ENCODE measurements at places on chromosomes 3 and 15.

GRCh38 chr15:49063402-49064280 is 17.4 kb upstream of the SECISBP2L start:
- DNase-seq = no peak

- DNase-seq = no peak
Measured at GRCh38 chr3:69848113-69848512, 108.8 kb downstream of the MITF start.

DNA sequence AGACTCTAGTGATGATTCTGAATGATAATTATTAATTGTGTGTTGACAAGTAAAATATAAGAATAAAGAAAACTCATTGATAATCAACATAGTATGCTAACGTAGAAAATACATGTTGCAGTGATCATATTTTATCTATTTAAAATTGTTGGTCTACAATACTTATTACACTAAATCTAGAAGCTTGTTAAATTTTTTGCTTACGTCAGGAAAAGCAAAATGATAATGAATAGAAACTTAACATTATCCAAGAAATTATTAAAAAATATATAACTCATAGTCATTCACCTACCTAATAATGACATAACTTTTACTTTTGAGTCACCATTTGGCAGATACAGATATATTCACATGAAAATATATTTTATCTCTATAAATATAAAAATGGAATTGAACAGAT is 984.1 kb downstream of the PLOD2 start:
- DNase-seq = no peak

DNA sequence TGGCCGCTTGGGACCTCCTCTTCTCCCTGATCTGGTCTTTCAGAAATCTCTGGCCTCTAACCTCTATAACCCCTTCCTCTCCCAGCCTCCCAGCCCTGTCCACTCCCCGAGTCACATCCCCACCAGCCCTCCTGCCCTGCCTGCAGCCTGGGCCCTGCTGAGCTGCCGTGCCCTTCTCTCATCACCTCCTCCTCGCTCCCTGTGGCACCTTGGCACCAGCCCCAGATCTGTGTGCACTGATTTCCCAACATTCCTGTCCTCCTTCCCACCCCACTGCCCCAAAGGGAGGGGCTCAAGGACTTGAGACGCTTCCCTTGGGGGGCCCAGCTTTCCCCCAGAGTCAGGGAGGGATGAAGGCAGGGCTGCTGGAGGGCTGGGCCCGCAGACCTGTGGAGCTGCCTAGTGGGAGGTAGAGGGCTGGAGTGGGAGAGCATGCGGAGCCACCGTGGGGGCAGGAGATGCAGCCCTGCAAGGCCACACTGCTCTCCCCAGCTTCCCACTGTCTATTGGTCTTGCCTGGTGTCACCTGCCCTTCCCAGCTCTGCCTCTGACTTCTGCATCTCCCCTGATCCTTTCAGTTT is 42.7 kb downstream of the EXOG start:
- no peak for DNase-seq

DNA sequence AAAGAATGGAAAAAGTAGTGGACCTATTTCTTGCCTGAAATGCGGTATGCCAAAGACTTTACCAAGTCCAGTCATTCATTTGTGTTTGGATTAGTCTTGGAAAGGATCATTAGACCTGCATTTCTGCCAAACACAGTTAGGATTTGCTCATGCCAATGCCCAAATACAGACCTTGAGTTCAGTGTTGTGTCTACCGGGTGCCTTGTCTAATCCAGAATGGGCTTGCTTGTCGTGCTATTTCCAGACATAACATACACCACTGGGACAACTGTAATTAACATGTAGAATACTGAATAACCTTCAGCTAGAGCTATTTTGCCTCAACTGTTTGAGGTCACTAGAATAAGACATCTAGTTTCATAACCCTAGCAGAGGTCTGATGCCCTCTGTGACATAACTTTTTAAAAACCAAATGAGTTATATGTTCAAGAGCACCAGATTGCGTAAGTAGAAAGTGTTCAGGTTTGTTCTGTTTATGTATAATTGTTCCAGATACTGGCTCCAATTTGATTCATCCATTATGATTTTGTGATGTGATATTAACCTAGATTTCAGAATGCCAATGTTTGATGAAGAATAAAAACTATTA is 145.3 kb upstream of the DPH6 start:
- DNase-seq = no peak

GRCh38 chr3:10867384-10867783 is 51.4 kb downstream of the SLC6A11 start:
- no peak for DNase-seq

- peak; percentile 8 for DNase-seq
Measured at GRCh38 chr3:66582721-66583423, 82.0 kb upstream of the LRIG1 start.

GRCh38 chr15:60643555-60643954 is 164.6 kb upstream of the ICE2 start:
- no peak for DNase-seq

- no peak for DNase-seq
Measured at GRCh38 chr3:118055381-118055780, 979.3 kb downstream of the IGSF11 start.

DNA sequence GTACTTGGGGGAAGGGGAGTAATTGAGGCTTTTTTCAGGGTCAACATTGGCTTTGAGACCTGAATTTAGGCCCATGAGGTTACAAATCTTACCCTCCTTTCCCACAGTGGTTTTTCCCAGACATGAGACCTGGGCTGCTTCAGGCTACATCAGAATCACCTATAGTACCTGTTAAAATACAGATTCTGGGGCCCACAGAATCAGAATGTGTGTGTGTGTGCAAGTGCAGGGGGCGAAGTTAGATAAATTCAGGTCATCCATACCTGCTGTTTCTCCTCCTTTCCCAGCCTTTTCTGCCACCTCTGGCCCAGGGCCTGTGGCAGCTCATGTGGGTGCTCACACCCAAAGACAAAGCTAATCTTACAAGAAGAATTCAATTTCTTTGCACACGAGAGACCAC is 110.5 kb downstream of the RAB11A start:
- no peak for DNase-seq

DNA sequence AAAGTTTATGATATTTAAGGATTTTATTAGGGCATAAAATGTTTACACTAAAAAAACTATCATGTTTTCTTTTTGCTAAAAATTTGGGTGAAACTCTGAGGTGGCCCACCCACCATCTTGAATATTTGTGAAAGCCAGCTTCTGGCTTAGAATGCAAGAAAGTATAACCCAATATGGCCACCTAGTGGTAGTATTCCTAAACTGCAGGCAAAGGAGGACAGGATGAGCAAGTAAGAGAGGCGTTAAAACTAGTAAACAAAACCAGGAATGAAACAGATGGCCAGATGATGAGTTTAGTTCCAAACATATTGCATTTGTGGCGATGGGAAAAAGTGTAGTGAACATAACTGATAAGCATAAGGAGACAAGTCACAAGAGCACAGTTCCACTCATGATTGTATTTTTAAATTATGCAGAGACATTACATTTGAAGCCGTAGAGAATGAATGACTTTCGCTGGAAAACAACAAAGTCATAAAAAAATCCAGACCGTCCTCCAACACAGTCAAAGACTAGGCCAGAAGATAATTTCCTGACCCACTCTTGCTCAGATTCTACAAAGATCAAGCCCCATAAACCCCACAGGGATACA is 103.3 kb upstream of the PRTG start:
- no peak for DNase-seq

DNA sequence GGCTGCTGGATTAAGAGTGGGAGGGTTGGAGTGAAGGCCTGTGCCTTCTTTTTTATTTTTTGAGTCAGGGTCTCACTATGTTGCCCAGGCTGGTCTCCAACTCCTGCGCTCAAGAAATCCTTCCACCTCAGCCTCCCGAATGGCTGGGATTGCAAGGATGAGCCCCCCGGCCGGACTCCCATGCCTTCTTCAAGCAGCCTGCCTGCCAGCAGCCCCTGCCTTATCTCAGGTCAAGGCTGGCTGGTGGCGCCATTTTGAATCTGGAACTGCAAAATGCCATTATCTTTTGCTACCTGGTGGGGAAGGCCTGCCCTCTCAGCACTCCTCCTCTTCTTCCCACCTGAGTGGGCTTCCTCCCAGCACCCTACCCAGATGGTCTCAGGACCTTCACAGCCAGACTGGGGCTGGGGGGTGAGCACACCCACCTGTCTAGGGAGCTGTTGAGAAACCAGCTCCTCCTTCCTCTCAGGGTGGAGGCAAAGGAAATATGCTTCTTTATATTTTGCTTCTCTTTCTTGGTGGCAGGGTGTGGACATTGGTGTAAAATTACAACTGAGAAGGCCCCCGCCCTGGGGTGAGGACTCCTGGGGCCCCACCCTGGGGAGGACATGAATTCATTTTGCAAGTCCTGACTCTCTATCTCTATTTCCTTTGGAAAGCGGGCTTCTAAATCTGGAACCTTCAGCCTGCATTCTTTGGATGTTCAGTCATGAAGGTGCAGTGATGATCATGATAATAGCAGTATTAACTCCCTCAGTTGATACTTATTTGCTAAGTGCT is 7.7 kb upstream of the FLNB start:
- DNase-seq = no peak

DNA sequence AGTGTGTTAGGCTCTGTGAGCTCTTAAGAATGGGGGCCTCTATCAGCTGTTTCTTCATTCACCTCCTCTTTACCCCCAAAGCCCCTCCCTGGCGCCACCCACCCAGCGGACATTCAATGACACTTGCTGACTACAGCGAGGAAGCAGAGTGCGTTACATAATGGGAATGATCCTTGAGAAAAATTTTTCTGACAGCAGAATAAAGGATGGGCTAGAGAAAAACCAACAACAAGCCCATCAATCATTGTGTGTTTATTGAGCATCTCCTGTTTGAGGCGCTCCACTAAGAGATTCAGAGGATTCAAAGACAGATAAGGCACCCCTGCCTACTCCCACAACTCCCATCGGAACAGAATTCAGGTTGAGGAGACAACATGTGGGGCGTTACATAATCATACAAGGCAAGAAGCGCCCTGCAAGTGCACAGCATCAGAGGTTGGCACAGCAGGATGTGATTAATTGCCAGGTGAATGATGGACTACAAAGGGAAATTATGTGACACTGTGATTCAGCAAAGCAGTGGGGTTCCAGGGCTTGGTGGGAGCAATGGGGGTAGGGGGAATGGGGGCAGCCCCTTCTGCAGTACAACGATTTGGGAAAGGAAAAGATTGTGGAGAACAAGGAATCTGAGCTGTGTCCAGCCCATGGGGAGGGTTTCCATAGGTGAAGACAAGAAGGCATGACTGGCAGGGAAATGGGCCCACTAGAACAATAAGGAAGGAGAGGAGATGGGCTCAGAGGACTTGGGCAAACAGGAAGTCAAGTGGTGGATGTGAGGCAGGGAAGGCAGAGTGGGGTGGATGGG is 141.3 kb upstream of the ATP2B2 start:
- no peak for DNase-seq

GRCh38 chr15:30043211-30043655 is 39.5 kb upstream of the GOLGA8J start:
- no peak for DNase-seq

DNA sequence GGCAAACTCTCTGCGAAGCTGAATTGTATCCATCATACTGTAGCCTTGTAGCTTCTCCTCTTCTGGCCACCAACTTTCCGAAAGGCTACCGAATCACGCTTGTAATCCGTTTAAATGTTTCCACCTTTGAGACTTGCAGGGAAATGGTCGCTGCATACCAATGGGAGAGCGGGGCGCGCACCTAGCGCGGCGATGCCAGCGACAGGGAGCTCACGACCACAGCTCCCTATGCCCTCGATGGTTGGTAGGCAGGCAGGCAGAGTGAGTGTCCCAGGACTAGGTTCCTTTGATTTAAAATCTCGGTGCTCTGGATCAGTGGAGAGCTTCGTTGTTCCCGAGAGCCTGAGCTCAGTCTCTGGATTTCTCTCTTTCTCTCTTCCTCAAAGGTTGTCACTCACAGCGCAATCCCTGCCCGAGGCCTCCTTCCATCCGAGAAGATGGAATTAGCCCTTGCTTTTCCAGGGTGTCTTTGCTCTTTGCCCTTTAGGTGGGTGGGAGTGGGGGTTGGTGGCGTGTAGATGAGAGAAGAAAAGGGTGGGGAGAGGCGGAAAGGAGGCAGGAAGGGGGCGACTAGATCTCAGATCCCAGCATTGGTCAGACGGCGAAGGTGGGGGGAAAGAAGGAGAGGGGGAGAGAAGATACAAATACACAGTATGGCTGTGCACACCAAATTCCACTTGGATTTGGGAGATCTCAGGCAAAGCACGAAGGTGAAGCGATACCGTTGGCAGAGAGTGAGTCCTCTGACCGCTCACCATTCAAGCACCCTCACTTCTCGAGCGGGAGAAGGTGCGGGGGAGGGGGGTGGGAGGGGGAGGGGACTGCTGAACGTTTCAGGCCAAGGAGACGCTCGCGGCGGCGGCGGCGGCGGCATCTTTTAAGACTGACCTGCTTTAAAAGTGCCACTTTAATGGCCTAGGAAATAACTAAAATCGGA is at the start of gene SLITRK3:
TSS of gene SLITRK3 (minus strand) at position 745 of the 937 bp plus-strand sequence. CDS start 5,554 bp downstream, outside the sequence.
- DNase-seq = no peak
